ENCODE measurements at places on chromosomes 7 and 10.

DNA sequence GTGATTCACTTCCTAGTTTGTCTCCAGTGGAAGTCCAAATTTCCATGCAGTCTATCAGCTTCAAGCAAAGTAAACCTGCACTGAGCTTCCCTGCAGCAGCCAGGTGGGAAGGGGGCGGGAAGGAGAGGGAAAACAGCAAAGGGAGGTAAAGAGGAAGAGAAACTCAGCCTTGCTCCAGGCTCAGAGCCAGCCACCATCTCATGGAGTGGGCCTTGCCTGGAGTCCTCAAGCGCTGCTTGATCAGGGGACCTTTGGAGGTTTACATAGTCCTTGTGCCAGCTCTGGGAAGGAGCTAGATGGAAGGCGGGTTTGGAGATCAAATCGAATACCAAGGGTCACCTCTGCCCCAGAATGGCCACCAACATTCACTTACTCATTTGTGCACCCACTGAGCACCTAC is 7.4 kb downstream of the CRTAC1 start:
- no peak for DNase-seq

- no peak for DNase-seq
Measured at GRCh38 chr7:114478384-114478783, 63.8 kb downstream of the FOXP2 start.

GRCh38 chr7:21429786-21430574 is 2.1 kb downstream of the SP4 start:
- no peak for DNase-seq

- no peak for DNase-seq
Measured at GRCh38 chr10:86526606-86527005, 5.0 kb upstream of the WAPL start.

DNA sequence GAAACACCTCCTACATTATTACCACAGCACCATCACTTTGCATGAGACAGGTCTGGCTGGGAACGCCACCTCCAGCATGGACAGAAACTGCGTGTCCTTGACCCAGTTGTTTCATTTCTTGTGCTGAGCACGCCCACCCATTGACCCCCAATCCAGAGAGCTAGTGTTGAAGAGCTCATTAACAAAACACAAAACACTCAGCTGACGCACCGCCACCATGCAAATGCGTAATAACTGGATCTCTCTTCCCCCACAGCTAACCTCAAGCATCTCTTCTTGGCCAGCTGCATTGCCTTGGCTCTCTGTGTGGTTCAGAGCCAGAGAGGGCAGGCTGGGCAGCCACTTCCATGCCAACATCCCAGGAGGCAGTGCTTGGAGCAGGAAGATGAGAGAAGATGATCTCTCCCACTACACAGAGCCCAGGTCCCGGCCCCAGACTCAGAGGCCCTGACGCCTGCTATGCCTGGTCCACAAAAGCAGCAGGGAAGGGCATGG is 173.5 kb downstream of the PLXNA4 start:
- no peak for DNase-seq

DNA sequence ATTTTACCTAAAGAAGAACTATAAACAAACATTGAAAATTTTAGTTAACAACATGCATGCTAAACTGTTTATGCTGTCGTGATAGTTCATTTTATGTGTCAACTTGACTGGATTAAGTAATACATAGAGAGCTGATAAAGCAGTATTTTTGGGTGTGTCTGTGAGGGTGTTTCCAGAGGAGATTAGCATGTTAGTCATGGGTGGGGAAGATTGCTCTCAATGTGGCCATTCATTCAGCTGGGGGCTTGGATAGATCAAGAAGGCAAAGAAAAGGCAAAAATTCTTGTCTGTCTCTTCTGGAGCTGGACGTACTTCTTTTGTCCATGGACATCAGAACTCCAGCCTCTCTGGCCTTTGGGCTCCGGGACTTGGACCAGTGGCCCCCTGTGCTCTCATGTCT is 172.9 kb upstream of the SEMA3E start:
- no peak for DNase-seq

GRCh38 chr10:8073691-8074416 is 19.4 kb downstream of the GATA3 start:
- DNase-seq = no peak

DNA sequence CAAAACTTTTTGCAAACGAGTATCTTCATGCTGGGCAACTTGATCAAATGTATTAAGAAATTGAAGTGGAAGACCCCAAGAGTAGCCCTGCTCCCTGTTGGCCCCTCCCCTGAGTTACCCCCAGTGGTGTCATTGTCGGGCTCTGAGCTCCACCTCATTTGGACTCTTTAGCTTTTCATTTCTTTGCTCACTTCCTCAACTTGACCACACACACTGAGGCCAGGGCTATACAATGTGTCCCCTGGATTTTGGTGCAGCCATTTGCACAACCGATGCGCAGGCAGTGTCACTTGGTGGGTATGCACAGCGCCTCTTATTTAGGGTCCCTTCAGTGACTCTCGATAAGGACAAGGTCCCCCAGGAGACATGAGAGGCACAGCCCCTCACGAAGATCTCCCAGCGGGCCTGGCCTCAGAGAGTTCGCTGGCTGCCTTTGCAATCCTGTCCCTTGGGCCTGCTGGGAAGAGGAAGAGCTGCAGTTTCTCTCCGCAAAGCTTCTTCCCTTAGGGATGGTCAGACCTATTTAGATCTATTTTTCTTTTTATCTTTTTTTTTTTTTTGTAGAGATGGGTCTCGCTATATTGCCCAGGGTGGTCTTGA is 2.5 kb upstream of the MUC3A start:
- no peak for DNase-seq

GRCh38 chr10:71714031-71714410 is 5.6 kb downstream of the C10orf105 start:
- no peak for DNase-seq

Data from GM18507 (cell line).